NCI-H69 (cell line): ENCODE measurements at places on chromosomes 1 and 21.

DNA sequence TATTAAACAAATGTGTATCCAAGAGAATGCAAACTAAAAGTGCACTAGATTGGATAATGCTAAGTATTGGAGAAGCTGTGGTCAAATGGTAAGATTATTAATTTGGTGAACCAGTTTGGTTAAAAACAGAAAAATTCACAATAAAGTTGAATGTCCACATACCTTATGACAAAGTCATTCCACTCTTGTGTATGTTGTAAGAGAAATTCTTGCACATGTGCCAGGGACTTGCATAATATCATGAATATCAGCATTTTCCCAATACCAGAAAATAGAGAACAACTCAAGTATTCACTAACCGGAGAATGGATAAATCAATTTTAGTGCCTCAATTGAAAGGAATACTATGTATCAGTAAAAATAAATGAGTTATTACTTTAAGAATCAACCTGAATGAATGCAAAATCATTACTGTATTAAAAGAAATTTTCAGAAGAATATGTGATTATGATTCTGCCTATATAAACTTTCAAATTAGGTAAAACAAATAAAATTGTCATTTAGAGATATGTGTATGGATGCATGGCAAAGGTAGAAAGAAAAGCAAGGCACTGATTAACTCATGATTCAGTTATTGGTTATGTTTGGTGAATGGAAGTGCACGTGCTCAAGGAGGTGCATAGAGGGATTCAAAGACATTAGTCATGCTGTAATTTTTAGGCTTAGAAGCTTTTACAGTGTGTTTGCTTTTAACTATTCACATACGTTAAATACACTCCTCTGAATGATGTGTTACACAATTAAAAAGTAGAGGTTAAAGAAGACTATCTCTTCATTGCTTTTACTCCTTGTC, 217.4 kb upstream of the KCNK2 start:
- DNase-seq: no peak

DNA sequence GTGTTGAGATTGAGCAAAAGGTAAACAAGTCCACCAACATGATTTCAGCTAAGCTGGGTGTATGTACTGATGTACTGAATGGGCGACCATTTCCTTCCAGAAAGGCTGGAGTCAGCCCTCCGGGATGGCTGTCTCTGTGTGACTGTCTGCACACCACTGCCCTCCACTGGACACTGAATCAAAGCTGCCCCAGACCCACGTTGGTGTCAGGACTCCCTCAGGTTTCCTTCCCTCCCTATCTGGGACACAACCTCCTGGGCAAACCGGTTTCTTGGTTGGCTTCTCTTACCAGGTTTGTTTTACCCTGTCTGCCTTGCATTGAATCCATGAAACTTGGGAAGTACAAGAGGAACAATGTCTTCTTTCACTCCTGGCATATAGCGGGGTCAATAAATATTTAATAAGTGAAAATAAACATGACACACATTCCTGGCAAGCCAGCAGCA, 5.3 kb upstream of the SRP9 start:
- peak; percentile 92 for DNase-seq

DNA sequence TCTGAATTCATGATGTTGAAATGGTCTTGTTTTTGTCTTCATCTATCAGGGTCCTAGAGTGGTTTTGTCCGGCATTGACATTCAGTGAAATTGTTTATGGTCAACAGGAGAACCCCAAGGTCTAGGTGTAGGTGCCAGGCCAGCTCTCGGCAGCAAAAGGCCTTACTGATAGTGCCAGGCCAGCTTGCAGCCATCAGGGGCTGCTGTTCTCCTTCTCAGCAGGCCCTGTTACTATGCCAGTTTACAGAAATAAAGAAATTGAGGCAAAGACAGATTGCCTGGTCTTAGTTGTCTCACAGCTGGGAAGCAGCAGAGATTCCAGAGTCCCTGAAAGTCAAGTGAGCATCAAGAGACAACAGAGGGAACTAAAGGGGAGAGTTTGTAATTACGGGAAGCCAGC, 12.0 kb downstream of the HMGB4 start:
- no peak for DNase-seq

DNA sequence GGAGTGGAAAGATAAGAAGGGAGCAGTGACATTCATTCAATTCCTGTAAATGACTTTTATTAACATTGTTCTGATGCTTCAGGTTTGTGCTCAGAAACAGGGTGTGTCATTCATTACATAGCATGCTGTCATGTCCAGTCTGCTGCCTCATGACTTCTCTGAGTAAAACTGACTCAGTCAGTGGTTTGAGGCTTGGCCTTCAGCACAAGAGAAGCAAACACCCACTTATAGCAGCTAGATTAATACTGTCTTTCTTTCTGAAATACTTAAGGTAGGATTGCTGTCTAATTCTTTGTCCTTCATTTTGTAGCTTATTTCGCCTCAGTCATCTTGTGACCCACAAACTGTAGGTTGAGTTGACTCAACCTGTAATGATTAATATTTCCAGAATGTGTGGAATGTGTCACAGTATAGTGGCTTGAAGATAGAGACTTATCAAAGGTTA, 32.9 kb downstream of the RASAL2 start:
- no peak for DNase-seq

DNA sequence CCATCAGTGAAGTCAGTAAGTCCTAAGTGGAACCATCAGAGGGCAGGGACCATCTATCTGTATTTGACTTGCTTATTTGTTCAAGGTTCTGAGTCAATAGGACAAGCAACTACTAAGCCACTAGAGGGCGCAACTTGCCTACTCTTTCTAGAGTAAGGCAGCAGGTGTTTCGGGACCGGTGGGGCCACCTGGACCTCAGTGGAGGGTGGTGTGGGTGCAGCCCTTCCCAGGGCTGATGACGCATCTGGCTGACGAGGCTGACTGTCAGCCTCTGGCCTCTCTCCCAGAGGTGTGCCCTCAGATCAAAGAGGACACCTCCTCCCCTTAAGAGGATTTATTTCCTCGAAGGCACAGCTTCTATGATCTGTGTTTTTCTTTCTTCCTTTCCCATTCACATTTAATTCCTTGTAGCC, 6.6 kb downstream of the CBR3 start:
- DNase-seq: peak; percentile 99

- DNase-seq: no peak
Observed at GRCh38 chr1:162736184-162736583, 54.3 kb upstream of the HSD17B7 start.

- peak; percentile 87 for DNase-seq
Observed at GRCh38 chr1:54490361-54491248, 57.4 kb upstream of the ACOT11 start.

- no peak for DNase-seq
Observed at GRCh38 chr1:110663241-110663640, 11.5 kb downstream of the KCNA3 start.

DNA sequence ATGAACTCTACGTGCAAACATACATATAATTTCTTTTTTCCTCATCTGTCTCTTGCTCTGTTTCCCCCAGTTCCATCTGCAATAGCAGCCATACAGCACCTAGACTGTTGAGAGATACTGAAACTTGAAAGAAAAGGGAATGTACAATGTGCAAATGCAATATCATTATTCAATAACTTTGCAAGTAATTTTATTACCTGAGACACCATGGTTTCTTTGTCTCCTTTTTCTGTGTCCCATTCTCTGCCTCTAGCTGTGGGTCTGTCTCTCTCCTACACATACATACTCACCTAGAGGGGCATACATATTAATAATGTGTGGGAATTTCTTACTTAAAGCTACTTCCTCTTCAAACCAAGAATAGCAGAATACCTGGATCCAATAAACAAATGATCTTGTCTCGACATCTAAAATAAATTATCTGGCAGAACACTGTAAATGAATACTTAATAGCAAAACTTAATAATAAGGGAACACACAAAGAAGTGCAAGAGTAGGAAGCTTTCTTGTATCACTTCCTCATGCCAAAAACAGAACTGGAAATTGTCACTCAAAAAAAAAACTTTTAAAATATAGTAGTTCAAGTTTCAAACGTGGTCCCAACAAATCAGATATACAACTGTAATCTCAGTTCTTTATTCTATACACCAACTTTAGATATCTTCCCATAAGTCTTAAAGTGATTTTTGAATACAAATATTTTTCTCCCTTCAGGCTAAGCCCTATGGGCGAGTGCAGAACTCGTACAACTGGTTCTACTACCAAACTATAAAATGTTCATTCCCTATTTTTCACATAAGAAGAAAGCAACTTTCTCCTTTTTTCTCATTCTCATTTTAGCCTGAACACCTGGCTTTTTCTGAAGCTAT, 194.6 kb downstream of the NRIP1 start:
- DNase-seq: no peak

DNA sequence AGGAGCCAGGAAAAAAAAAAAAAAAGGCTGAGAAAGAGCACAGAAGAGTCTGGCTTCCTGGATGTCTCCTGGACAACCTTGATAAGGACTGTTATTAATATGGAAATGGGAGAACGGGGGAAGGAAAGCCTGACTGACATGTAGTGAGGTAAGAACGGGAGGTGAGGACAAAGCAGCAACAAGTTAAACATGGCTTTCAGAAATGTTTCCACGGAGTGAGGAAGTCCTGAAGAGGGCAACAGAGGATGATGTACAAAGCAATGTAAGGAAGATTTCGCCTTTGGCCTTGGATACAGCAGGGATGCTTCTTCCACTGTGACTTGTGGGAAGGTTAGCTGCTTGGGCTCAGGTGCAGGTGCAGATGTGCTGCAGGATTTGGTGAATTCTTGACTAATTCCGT, 11.9 kb upstream of the NIBAN1 start:
- DNase-seq: peak; percentile 78

DNA sequence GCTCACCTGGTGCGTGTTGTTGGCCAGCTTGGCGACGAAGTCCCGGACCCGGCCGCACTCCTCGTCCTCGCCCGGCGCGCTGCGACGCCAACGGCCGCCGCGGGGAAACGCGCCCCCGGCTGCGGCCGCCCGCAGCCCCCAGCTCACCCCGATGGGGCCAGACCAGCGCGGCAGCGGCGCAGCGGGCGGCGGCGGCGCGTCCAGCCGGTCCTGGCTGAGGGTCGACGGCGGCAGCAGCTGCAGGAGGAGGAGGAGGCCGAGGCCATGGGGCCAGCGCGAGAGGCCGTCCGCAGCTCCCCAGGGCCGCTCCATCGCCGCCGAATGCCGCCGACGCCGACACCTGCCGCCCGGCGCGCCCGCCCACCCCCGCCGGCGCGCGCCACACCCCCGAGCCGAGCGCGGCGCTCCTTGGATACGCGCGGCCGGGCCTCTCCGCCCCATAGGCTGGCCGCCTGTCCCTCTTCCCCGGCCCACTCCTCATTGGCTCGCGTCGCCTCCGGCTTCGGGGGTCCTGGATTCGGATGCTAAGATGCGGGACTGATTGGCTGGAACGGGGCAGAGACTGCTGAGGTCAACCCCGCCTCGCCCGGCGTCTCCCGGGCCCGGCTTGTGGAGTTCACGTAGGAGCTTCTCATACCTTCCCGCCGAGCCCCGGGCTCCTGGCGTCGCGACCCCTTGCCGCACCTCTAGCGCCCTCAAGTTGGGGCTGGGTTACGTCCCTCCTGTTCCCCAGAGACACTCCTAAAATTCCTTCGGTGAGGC, at the start of gene SORT1:
TSS of gene SORT1 (minus strand) at position 338 of the 762 bp plus-strand sequence. CDS start at position 312, 26 bp downstream.
- DNase-seq: peak; percentile 95

DNA sequence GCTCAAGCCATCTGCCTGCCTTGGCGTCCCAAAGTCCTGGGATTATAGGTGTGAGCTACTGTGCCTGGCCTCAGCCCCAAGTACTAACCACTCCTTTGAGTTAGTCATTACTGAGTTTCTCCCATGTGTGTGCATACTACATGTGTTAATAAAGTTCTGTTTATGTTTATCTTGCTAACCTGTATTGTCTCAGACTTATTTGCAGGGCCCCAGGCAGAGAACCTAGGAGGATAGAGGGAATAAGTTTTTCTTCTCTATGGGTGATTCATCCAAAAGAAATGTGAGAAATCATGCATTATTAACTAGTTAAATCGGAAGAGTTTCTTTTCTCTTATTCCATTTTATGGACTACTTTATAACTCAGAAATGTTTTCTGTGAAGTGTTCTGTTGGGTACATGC, 203.9 kb upstream of the CACYBP start:
- DNase-seq: no peak

DNA sequence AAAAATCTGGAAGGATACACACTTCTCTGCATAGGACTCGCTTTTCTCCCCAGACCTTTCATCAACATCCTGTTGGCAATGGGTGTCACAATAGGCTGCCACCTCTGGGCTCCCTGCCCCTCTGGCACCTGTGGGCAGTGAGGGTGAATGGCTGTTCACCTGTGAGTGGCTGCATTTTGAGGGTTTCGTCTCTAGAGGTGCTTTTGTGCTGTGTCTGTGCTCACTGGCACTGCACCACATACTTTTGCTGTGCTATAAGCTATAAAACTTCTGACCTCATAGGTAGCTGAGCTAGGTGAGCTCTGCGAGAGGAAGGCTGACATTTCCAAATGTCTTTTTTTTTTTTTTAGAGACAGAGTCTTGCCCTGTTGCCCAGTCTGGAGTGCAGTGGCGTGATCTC, 35.9 kb downstream of the SLC30A1 start:
- DNase-seq: peak; percentile 49

DNA sequence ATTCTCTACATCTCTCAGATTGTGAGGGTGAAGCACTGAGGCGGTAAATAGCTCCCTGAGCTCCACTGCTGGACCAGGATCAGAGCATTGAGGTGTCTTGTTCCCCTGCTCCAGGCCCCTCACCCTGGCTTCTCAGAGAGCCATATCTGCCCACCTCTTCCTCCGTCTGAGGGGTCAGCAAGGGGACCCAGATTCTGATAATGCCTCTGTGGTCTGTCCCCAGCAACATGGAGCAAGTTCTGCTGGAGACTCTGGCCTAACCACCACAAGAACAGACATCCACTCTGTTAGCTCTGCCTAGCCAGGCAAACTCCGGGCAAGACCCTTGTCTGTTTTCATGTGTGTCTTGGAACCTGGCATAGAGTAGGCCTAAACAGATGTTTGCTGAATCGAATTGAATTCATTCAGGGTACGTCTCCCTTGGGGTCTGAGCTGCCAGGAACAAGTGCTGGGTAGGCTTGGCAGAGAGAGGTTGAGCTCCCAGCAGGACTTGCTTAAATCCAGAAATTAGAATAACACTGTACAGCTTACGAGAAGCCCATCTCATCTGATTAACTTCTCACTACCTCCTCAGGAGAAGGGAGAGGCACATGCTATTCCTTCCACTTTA, 2.3 kb downstream of the TRAF5 start:
- DNase-seq: peak; percentile 58

DNA sequence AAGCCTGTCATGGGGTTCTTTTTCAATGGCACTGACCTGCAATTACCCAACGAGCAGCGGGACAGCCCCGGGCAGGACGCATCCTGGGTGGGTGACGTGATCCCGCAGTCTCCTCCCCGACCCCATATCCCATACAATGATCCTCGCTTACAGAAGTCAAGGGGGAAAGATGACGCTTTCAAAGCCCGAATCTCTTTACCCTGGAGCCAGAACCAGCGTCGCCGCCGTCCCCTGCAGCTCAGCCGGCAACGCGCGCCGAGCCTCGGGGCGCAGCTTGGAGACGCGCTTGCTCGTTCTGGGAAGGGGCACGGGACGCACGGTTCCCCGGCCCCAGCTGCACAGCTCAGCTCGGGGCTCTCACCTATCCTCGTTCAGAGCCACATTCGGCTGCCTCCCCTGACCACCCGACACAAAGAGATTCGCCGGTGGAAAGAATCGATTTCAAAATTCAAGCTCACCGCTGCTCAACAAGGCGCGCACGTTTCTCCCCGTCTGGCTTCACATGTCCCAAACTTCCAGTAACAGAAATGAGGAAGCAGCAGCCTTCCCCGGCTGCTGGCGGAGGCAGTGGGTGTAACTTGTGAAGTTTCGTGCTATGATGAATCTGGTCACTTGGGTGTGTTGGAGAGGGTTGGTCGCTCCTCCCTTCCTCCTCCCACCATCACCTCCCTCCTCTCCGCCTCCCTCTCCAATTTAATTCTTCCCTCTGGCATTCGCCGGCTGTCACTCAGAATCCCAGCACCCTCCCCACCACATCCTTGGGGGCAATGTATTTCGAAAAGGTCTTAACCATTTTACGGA, at the start of gene TIAM1:
TSS of gene TIAM1 (minus strand) at position 582 of the 801 bp plus-strand sequence. CDS start 77,289 bp downstream, outside the sequence.
- peak; percentile 85 for DNase-seq

- no peak for DNase-seq
Observed at GRCh38 chr1:227242811-227243682, 75.2 kb downstream of the CDC42BPA start.
